T-helper 9 cell (primary cell): ENCODE measurements at places on chromosomes 2 and 18.

- no peak for DNase-seq
Measured at GRCh38 chr2:12177455-12178288, 431.2 kb downstream of the LPIN1 start.

- no peak for DNase-seq
Measured at GRCh38 chr2:152062125-152063091, 36.4 kb downstream of the CACNB4 start.

DNA sequence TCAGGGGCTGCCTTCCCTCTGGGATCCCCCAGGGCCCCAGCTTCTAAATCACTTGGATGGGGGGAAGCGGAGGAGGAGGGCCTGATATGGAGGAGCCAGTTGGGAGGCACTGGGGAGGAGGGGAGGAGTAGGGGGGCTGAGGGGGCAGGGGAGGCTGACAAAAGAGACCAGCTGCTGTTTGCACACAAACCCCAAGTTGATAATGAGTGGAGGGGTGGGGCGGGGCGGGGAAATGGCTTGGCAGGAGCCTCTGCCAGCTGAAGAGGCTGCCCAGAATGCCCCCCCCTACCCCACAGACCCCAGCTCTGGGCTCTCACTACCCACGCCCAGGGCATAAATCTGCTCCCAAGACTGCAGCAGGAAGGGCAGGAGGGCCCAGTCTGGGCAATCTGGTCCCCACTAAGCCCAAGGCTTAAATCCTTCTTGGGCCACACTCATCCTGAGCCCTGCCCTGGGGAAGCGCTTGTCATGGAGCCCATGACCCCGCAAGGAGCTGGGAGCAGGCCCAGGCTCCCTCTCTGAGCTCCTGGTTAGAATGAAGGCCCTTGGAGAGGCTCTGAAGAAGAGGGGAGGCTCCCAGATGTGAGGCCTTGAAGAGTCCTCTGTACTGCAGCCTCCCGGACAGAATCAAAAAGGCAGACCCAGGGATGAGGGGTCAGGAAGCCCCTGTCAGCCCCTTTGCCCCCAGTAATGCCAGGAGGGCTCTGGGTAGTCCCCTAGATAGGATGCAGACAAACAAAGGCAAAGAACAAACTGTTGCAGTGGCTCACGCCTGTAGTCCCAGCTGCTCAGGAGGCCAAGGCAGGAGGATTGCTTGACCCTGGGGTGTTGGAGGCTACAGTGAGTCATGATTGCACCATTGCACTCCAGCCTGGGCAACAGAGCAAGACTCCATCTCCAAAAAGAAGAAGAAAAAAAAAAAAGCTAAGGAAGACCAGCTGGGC is 24.8 kb upstream of the PTMA start:
- DNase-seq = no peak

- DNase-seq = no peak
Measured at GRCh38 chr18:37779220-37779619, 213.6 kb upstream of the CELF4 start.

DNA sequence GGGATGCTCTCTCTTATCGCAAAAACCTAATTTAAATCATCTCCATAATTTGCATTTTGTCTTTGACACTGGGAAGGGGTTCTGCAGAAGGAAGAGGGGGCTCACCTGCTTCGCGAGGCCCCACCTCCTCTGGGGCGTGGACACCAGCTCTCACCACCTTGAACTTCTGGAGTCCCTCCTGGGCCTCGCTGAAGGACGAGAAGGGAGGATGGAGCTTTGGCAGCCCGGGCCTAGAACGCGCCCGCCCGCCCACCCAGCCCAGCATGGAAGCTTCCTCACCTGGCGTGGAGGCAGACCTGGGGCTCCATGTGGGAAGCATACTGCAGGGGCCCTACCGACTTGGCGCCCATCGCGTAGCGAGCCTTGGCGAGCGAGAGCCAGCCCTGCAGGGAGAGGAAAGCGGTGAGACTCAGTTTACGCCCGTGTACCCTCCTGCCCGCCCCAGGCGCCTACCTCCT is 1.1 kb upstream of the IMP4 start:
- DNase-seq = no peak

GRCh38 chr18:9736286-9736835 is 28.3 kb downstream of the RAB31 start:
- DNase-seq = no peak

DNA sequence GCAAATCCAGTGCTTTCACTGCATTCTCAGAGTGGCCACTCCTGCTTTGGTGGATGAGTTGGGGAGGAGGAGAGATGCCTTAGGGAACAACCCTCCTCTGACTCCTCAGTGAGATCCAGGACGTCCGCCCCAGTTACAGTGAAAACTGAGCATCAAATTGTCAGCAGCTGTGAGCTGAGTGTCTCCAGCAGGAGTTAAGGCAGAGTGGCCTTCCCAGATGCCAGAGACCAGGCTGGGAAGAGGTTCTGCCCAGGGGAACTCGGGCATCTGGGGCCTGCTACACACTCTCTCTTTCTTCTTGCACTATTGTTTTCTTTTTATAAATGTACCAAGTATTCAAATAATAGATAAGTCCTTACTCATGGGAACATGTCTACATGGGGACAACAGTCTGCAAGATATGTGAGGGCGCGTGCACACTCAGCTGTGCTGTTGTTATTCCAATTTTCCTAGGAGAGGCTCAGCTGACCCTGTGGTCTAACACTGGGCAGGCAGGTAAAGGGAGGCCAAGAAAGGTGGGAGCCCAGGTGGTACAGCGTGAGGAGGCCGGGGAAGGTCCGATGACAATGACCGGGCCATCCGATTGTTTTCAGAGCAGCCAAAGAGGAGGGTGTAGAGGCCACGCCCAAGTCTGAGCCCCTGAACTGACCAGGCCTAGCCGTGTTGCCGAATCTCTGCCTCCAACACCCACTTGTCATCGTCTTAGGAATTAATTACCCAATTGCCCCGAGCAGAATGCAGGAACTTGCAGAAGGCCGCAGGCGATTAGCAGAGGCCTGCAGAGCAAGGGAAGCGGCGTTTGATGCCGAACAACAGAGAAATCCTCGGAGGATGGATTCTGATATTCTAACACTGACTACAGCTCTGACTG is 166.9 kb downstream of the ANAPC1 start:
- DNase-seq = no peak

- DNase-seq = no peak
Measured at GRCh38 chr18:59718464-59719157, 21.4 kb upstream of the CCBE1 start.

GRCh38 chr2:118243031-118243430 is 154.8 kb downstream of the INSIG2 start:
- DNase-seq = no peak

DNA sequence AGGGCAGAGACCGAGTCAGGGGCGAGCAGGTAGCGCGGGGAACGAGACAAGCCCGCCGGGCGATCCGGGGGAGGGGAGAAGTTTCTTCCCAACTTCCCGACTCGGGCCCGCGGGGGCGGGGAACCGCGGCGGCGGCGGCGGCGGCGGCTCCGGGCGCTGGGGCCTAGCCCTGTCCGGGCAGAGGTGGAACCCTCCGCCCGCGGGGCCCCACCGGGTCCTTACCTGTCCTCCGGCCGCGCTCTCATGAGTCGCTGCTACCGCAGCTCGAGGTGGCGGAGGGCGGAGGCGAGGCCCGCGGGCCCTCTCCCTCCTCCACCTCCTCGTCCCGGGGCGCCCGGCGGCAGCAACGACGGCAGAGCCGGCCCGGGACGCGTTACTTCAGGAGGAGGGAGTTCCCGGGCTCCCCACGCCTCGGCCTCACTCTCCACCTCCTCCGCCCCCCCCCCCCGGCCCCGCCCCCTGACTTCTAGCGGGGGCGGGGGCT is at the start of gene YES1:
TSS of gene YES1 (minus strand) at position 351 of the 484 bp plus-strand sequence. CDS start 55,415 bp downstream, outside the sequence.
- peak; percentile 60 for DNase-seq

GRCh38 chr2:98188351-98189046 is 101.5 kb downstream of the VWA3B start:
- DNase-seq = no peak

DNA sequence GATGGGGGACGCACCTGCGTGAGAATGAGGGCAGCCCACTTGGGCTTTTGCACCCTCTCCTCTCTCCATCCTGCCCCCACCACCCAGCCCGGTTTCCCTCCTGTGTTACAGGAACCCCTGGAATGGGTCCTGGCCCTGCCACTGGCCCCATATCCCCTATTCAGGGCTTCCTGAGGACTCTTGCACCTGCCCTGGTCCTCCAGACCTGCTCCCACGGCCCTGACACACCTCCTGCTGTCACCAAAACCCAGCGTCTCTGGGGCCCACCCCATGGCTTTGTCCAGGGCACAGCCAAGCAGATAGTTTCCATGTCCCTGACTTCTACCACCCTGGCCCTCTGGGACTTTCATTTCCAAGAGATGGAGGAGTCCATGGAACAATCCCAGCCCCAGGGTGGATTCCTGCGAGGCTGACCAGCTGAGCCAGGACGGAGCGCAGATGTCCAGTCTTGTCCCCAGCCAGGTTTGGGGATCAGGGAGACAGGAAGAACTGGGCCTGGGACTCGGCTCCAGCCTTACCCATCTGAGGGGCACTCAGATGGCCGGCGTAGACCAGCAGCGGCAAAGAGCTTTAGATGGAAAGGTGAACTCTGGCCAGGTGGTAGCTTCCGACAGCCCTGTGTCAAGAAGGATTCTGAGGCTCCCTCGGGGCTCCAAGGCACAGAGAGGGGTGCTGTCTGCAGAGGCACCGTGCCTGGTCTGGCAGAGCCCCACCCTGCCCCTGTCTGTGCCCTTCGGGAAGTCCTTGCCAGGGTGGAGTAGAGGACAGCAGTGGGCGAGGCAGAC is 12.0 kb downstream of the GPR35 start:
- DNase-seq = no peak

- no peak for DNase-seq
Measured at GRCh38 chr2:219954331-219954730, 326.9 kb downstream of the SLC4A3 start.

GRCh38 chr2:208645226-208645625 is 238.6 kb downstream of the PTH2R start:
- no peak for DNase-seq

- no peak for DNase-seq
Measured at GRCh38 chr2:217859926-217860325, 142.9 kb downstream of the TNS1 start.

GRCh38 chr2:70743677-70744076 is 24.3 kb downstream of the ADD2 start:
- DNase-seq = no peak

GRCh38 chr2:157905092-157905491 is 29.0 kb upstream of the ACVR1 start:
- DNase-seq = no peak

GRCh38 chr18:32698153-32698552 is 74.7 kb downstream of the KLHL14 start:
- DNase-seq = no peak

DNA sequence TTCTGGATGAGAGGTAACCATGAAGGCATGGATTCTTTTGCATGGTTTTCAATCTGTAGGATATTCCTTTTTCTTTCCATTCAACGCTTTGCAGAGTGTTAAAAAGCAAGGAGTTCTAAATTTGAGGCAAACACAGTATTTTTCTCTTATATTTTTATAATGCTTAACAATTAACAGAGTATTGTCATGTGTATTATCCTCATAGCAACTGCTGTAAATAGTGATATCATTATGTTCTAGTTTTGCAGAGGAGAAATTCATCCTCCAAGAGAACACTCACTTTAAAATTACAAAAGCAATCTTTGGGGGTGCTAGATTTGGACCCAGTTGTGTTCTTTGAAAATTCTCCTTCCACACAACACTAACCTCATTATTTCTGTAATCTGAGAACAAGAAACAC is 58.7 kb downstream of the RDH14 start:
- DNase-seq = no peak

- no peak for DNase-seq
Measured at GRCh38 chr2:154240316-154240715, 368.6 kb downstream of the GALNT13 start.

DNA sequence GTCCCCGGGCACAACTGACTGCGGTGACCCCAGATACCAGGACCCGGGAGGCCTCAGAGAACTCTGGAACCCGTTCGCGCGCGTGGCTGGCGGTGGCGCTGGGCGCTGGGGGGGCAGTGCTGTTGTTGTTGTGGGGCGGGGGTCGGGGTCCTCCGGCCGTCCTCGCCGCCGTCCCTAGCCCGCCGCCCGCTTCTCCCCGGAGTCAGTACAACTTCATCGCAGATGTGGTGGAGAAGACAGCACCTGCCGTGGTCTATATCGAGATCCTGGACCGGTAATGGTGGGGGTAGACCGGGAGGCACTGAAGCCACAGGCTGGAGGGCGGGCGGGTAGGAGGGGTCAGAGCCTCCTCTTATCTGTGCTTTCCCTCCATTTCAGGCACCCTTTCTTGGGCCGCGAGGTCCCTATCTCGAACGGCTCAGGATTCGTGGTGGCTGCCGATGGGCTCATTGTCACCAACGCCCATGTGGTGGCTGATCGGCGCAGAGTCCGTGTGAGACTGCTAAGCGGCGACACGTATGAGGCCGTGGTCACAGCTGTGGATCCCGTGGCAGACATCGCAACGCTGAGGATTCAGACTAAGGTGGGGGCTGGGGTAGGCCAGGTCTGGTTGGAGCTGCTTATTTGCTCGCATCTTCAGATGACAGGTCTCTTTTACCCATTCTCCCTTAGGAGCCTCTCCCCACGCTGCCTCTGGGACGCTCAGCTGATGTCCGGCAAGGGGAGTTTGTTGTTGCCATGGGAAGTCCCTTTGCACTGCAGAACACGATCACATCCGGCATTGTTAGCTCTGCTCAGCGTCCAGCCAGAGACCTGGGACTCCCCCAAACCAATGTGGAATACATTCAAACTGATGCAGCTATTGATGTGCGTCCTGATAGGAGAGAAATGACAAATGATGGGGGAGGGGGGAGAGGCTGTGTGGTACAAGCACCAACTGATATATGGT is 780 bp downstream of the HTRA2 start:
- peak; percentile 32 for DNase-seq

GRCh38 chr18:58714821-58715220 is 43.6 kb downstream of the MALT1 start:
- no peak for DNase-seq

- no peak for DNase-seq
Measured at GRCh38 chr2:75602724-75603342, 42.1 kb upstream of the EVA1A start.

GRCh38 chr18:12410081-12410481 is 2.4 kb downstream of the PRELID3A start:
- DNase-seq = no peak

DNA sequence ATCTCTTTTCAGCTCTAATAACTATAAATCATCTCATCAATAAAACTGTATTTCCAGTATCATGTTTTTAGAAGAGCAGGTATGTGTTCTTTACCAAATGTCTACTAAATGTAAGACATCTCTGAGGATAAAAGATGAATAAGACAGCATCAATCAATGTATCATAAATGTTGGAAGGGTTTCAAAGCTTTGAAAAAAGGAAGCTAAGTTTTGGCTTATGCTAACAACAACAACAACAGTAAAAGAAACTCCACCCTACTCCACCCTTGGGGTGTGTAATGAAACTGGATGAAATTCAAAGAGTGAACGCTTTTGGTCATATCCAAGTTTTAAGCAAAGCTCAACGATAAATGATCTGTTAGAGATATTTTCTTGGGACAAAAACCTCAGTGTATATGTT is 17.1 kb downstream of the PRKD3 start:
- no peak for DNase-seq

GRCh38 chr2:224969633-224970260 is 72.5 kb downstream of the DOCK10 start:
- DNase-seq = no peak

- DNase-seq = no peak
Measured at GRCh38 chr18:37408676-37409265, 156.8 kb downstream of the CELF4 start.
